Muscle of leg (tissue), 16 donors: ENCODE measurements at places on chromosomes 6 and 20. TPM values are rescaled to one million over a fixed set of nuclear protein-coding genes. Genes with fewer than 3 reads are reported as not detected.

The EFCAB8 gene
- polyA plus RNA-seq = not detected

The METTL24 gene
- polyA plus RNA-seq = 1.0 TPM

The NHSL1 gene
- polyA plus RNA-seq = 20.0 TPM

GRCh38 chr6:123888771-123889513 is 85.3 kb downstream of the NKAIN2 start:
- peak; percentile 25 for DNase-seq

- DNase-seq = peak; percentile 86
Observed at GRCh38 chr6:145161501-145161900, 573.8 kb downstream of the EPM2A start.

- no peak for DNase-seq
Observed at GRCh38 chr6:10451828-10452509, 37.1 kb upstream of the TFAP2A start.
